ENCODE measurements at places on chromosomes 6 and 20.

DNA sequence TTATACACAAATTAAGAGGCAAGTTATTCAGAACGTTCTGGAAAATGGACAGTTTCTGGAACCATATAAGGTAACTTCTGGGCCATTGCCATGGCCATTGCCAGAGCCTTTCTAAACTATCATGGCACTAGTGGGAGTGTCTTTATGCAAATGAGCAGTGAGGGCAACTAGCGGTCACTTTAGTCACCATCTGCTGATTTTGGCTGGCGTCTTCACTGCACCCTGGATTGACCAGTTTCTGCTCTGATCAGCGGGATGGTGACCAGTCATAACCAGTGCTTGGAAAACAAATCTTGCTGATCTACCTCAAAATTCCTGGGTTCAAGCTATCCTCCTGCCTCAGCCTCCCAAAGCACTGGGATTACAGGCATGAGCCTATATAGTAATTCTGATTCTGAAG is 7.3 kb upstream of the SNTA1 start:
- no peak for DNase-seq

GRCh38 chr6:5786321-5786968 is 220.3 kb downstream of the NRN1 start:
- no peak for DNase-seq

DNA sequence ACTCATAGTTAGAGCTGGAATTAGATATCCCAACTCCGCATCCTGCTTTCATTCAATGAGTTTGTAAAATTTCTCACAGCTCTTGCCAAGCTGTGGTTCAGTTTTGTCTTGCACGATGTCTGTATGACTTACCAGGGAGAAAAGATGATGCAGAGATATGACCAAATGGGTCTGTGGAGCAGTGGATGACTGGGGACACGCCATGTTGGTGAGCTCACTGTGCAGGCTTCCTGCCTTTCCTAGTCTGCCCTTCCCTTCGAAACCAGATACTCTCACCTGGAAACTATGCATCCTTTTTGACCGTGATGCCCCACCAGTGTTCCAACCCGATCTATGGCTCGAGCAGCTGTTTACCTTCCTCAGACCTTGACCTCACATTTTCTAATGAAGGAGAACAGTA is 262.7 kb upstream of the BMP2 start:
- DNase-seq, result no peak

GRCh38 chr20:36866164-36866563 is 9.8 kb upstream of the TLDC2 start:
- no peak for DNase-seq

DNA sequence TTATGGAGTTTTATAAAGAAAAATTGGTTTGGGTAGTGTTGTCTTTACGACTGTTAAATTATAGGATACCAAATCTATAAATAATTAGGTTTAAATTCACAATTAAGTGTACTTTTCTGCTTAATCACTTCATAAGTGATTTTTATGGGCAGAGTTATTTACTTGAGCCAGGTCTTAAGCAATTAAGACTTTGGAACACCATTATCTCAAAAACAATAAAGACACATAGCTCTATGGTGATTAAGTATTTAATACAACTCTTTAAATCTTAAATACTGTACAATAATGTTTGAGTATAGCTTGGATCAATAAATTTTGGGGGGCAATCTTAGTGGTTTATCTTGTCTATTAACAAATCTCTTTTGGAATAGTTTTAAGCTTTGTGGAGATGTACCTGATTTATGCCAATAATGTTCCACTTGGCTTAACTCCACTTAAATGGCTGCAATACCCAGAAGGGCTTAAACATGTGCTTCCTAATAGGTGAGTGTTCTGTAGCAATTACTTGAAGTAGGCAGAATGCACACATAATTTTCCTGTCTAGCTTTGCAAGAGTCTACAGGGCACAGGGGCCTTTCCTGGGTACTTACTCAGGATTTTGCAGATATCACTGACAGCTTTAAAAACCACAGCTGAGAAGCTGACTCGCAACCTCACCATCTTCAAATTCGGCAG is 7.5 kb downstream of the FERMT1 start:
- no peak for DNase-seq

DNA sequence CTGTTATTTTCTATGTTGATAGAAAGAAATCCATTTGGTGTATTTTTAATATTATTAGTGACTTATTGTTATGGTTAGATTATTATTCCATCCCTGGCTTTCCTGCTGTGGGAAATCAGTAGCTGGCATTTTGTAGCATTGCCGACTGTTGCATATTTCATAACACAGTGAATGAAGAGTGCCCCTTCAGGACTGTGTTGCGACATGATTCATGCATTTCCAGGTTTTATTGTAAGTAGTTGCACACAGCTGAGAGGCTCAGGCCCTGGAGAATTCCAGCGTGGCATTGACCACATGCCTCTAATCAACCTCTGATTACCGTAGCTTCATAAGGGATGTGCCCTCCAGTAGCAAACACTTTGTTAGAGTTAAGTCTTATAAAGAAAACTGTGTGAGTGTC is 263.9 kb downstream of the FARS2 start:
- DNase-seq, result no peak

DNA sequence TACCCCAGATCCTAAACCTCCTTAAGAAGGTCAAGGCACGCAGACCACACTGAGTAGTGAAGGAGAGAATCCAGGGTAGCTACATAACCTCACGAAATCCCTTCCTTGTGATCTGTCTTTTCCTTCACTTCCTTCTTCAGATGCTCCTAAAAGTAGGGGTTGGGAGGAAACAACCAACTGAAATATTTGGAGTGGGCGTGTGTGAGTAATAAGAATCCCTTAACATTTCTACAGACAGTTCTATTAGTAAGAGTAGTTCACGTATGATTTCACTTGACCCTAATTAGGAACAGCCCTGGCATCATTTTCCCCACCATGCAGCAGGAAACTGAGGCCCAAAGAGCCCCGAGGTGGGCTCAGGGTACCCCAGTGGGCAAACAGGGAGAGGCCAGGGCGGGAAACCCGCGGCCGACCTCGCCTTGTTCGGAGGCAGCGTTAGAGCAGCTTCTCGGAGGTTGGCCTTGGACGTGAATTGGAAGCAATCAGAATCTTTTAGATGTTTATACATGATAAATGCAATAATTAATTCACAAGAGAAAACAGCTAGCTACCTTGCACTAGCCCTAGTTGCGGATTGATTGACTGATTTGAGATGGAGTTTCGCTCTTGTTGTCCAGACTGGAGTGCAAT is 859 bp upstream of the RAE1 start:
- DNase-seq, result no peak

GRCh38 chr20:35942243-35942642 is 12.1 kb downstream of the SCAND1 start:
- DNase-seq, result peak; percentile 67

DNA sequence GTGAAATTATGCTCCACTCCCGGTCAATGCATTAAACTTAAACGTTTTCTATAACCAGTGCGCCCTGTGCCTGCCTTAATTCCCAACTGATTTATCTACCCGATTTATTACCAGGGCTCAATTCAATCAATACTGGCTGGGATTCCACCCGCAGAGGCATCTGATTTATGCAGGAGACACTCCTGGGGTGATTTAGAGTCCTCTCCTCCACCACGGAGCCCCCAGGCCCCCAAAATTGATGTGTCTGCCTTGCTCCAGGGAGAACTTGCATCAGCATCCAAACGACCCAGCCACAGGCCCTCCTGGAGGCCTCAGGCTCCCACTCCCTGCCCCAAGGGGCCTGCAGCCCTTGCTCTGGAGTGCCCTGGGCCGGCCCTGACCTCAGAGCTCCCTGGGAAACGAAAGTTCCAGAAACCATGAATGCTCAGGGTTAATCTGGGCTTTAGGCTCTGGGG is 29.5 kb downstream of the ANKRD60 start:
- DNase-seq, result no peak

DNA sequence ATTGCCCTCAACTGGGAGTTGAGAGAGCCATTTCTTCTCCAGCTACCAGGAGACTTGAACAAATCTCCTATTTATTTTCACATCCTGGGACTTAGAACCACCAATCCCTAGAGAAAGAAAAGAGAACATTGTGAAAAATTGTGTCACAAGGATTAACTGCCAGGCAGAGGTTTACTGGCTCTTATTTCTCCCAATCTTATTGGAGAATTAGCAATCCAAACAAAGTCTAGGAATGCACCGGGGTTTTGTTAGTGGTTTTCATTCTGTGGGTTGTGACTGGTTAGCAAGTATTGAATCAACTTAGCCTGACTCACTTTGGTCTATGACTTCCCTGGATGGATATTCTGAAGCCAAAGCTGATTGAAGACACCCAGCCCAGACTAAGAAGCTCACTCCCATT is 21.2 kb upstream of the ENPP5 start:
- no peak for DNase-seq

DNA sequence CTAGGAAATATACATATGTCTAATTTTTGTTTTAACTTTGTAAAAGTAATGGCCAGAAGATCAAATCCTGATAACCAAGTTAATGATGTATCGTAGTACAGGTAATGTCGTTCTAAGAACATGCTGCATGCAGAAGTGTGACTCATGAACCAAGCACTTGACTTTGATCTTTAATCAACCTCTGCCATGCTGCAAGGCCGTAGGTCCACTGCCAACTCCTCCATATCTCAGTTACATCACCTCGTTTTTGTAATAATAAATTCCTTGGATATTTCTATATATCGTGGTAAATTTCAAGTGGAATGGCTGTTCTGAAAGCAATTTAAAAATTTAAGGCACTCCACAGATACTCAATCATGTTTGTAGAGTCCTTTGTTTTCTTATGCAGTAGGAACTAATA is 771.7 kb downstream of the EPHA7 start:
- DNase-seq, result no peak

GRCh38 chr6:156827382-156827781 is 50.2 kb downstream of the ARID1B start:
- no peak for DNase-seq

- peak; percentile 61 for DNase-seq
These were observed 15.5 kb downstream of the CCDC167 start for GRCh38 chr6:37483917-37484785.

- no peak for DNase-seq
These were observed 489.8 kb upstream of the MANEA start for GRCh38 chr6:95087394-95088097.

DNA sequence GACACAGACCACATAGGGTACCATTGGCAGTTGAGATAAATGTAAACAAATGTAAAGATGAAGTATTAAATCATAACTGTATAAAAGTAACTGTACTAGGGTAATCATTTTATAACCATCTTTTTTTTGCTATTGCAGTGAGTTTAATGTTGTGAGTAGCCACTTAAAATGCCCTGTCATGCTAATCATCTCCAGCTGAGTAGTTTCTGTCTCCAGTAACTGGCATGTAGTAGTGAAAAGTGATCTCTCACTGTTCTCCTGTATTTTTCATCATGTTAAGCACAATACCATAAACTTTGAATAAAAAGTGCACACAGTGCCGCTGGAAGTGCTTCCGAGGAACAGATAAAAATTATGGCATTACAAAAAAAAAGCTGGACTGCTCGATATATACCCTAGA is 45.0 kb upstream of the OPRM1 start:
- DNase-seq, result no peak

DNA sequence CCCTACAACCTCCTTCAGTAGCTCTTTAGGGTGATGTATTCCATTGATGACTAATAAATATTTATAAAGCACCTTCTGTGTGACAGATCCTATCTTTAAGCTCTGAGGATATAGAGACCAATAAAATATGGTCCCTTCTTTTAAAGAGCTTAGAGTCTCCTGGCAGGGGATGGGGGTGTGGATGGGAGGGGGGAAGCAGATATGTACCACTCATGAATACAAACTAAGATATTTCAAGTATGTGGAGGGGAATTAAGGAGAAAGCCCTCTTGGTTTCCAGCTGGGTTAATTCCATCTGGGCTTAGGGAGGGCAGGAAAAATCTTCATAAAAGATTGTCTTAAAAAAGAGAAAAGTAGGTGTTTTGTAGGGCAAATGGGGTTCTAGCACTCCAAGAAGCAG is 21.6 kb upstream of the FBXO9 start:
- DNase-seq, result no peak

DNA sequence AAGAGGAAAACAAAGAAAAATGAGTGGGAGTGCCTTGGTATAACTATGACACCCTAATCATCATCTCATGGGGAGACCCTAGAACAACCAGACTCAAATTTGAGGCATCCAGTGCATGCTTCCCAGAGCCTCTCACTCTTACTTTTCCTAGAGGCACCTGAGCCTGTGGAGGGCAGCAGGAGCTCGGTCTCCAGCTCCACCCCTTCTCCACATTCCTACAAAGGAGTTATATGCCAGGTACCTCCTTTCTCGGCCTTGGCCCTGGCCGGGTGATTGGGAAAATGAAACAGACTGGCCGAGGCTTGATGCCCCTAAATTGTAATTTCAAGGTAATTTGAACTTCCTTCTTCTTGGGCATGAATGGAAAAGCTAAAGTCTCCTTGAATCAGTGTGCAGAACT is 761.2 kb upstream of the CHD6 start:
- DNase-seq, result no peak

- DNase-seq, result no peak
These were observed 36.4 kb upstream of the ADGRF4 start for GRCh38 chr6:47661960-47662359.

GRCh38 chr6:67680297-67680932 is 954.7 kb upstream of the ADGRB3 start:
- no peak for DNase-seq

DNA sequence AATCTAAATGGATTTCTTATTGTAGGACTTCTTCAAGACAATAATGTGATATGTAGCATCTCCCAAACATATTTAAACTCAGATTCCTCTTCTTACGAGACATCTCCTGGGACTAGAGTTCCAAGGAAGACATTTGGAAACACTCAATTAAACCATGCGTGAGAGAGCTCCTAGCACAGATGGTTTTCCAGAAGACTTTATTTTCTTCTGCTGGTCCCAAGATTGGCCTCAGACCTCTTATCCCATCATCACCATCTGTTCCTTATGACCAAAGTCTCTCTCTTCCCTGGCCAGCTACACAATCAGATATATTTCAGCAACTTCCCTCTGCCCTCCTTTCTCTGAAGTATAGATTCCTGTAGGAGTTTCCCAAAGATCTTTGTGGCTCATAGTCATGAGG is 93.2 kb upstream of the JARID2 start:
- DNase-seq, result no peak

- DNase-seq, result no peak
These were observed 159.3 kb upstream of the PLCB4 start for GRCh38 chr20:8909596-8909995.

GRCh38 chr6:133426038-133426437 is 184.9 kb downstream of the EYA4 start:
- no peak for DNase-seq

GRCh38 chr6:56958481-56958880 is 3.6 kb downstream of the BEND6 start:
- no peak for DNase-seq

Measured in neuronal stem cell (in vitro differentiated cells).